Dermis blood vessel endothelial cell (primary cell): ENCODE measurements at places on chromosomes 2 and 18.

DNA sequence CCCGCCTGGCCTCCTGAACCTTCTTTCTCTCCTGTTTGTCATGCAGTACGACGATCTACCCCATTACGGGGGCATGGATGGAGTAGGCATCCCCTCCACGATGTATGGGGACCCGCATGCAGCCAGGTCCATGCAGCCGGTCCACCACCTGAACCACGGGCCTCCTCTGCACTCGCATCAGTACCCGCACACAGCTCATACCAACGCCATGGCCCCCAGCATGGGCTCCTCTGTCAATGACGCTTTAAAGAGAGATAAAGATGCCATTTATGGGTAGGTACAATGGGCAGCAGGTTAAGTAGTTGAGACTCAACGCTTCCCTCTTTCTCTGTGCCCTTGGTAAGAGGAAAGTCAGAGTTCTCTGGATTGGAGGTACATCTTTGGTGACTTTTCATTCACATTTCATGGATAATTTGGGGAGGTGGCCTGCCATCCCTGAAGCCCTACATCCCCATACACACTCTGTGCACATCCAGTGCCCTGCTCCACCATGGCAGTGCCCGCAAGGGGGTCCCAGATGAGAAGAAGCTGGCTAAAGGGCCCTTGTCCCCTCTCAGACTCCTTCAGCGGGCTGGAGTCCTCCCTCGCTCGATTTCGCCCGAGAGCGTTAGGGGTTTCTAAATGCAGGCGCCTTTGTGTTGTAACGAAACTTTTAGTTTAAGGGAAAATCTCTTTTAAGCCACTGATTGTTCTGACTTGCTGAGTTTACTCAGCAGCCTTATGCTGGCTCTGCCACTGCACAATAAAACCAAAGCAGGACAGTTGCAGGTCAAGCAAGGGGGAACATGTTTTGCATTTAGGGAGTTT, 3.0 kb downstream of the MEIS1 start:
- DNase-seq, result no peak

GRCh38 chr18:57929922-57930321, 114.1 kb upstream of the NEDD4L start:
- no peak for DNase-seq

DNA sequence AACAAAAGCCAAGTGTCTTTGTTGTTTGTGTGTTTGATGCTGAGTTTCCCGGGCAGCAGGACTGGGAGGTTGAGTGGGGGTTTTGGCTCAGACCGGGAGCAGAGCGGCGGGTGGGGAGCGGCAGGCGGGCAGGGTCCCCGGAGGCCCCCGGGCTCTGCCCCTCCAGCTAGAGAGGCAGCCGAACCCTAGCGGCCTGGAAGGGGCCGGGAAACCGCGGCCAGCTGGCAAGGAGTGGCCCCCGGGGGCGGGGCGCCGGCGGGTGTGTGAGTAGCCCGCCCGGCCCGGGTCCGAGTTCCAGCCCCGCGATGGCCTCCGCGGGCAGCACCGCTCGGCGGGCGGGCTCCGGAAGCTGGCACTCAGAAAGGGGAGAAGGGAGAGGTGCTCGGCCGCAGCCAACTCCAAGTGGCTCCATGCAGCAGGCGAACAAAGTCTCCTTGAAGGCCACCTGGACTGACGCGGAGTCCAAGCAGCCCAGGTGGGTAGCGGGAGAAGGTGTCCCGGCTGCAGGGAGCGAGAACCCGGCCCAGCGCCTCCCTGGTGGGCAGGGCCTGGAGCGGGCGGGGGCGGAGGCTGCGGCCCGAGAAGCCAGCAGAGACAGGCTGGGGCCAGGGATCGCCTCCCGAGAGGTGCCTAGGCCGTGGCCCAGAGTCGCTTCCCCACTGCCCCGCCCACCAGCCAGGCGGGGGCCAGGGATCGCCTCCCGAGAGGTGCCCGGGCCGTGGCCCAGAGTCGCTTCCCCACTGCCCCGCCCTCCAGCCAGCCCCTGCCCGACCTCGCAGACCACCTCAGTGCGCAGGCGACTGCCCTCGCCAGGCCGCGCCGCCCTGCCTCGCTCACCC, at the start of gene ANKRD53:
Gene ANKRD53, plus strand, starts transcription at position 290 of the 839 bp plus-strand sequence. Its CDS starts 16 bp downstream, at position 306.
- DNase-seq, result peak; percentile 43

- DNase-seq, result no peak
Measured at GRCh38 chr2:121513597-121514333, 16.9 kb upstream of the RNU4ATAC start.

- DNase-seq, result no peak
Measured at GRCh38 chr2:78115291-78115690, 593.1 kb upstream of the LRRTM4 start.

DNA sequence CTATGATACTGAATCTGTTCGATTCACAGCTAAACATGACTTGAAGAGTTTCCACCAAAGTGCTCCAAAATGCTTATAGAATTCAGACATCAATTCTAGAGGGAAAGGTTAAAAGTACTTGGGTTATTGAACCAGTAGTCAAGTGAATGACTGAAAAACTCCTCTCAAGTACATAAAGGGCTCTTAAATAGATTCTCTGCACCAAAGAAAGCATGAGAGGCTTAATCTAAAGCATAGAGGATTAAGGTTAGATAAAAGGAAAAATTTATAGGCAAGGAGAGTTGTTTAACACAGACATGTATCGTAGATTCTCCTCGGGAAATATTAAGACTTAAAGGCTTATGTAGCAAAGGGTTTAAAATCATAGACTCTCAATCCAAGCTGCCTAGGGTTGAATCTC, 701.4 kb downstream of the ERBB4 start:
- DNase-seq, result no peak

DNA sequence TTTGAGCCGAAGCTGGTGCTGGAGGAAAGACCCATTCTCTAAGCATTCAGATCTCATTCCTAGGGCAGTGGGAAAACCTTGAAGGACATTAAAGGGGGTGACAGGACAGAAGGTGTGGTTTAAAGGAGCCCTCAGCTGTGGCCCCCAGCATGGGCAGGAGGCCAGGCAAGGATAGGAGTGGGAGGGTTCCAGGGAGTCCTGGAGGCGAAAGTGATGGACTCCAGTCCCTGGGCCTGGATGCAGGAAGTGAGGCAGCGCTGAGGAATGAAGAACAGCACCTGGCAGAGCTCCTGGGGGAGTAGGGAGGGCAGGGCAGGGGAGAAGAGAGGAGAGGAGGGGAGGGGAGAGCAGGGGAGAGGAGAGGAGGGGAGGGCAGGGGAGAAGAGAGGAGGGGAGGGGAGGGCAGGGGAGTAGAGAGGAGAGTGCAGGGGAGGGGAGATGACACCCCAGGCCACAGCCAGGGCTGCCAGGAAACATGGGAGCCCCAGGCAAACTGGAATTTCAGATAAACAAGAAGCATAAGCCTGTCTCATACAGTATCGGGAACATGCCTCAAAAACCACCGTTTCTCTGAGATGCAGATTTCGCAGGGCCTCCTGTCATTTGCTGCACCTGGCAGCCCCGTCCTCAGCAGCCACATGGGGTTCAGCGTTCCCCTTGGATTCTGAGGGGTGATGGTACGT, 5.7 kb downstream of the RAMP1 start:
- peak; percentile 44 for DNase-seq

DNA sequence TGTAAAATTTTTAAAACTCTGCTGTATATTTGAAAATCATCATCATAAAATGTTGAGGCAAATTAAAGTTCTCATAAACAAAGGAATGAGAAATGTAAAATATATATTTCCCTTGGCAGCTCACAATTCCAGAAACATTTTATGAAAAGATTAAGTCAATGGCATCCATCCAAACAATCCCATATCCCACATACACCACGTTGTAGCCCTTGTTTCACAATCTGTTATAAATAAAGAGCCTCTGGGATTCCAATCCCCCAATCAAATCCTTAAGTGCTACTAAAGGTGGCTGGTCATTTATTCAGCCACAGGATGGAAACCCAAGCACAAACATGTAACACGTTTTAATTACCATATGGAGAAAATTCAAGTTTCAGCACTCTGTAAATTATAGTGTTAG, 51.7 kb downstream of the GFPT1 start:
- no peak for DNase-seq

GRCh38 chr2:85049236-85049635, 78.3 kb downstream of the KCMF1 start:
- DNase-seq, result no peak

- no peak for DNase-seq
Measured at GRCh38 chr2:32852856-32853255, 93.9 kb upstream of the LTBP1 start.

- peak; percentile 7 for DNase-seq
Measured at GRCh38 chr18:46324087-46324955, 220.1 kb downstream of the HAUS1 start.

GRCh38 chr18:12255626-12256026, 1.5 kb downstream of the CIDEA start:
- peak; percentile 57 for DNase-seq

GRCh38 chr2:20232837-20233207, 7.9 kb upstream of the SDC1 start:
- DNase-seq, result no peak

DNA sequence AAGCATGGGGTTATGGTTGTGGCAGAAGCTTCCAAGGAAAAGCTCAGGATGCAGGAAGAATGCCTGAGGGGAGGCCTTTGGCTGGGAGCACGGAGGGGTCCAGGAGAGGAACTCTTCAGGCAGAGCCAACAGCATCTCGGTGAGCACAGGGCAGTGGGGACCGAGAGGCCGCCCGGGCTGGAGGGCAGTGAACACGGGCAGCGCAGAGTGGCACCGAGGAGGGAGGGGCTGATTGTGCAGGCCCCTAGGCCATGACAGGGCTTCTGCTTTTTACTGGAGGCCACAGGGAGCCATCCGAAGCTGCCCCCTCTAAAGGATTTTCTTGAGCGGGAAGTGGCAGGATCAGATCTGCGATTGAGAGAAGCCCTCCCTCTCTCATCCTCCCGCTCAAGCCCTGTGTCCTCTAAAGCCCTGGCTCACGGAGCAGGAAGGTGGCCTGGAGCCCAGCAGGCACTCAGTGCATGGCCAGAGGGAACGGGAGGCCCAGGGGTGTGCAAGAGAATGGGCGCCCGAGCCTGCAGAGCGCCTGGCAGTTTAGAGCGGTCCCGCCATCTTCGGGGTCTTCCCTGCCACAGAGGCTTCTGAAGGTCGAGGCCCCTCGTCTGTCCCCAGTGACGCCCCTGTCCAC, 110.0 kb upstream of the STON1 start:
- DNase-seq, result no peak

- no peak for DNase-seq
Measured at GRCh38 chr2:100137318-100137717, 5.1 kb downstream of the AFF3 start.
